ENCODE measurements at places on chromosomes 7 and 10. TPM values are rescaled to one million over a fixed set of nuclear protein-coding genes. Genes with fewer than 3 reads are reported as not detected.

The MACC1 gene
- total RNA-seq, result not detected

The KCNIP2 gene
- 2.8 TPM for total RNA-seq

The ZNF25 gene
- 11.1 TPM for total RNA-seq

The EFCAB10 gene
- not detected for total RNA-seq

The COL13A1 gene
- 1.1 TPM for total RNA-seq

The MOGAT3 gene
- total RNA-seq, result not detected

The ITIH5 gene
- total RNA-seq, result 0.09 TPM

The VKORC1L1 gene
- total RNA-seq, result 33.2 TPM

The WNT8B gene
- total RNA-seq, result not detected

The CRHR2 gene
- not detected for total RNA-seq

The SYT15B gene
- 0.09 TPM for total RNA-seq

The SKIDA1 gene
- 0.53 TPM for total RNA-seq

The GNAI1 gene
- total RNA-seq, result 55.1 TPM

- DNase-seq, result peak; percentile 36
Observed at GRCh38 chr7:31933481-31933880, 136.7 kb downstream of the PDE1C start.

DNA sequence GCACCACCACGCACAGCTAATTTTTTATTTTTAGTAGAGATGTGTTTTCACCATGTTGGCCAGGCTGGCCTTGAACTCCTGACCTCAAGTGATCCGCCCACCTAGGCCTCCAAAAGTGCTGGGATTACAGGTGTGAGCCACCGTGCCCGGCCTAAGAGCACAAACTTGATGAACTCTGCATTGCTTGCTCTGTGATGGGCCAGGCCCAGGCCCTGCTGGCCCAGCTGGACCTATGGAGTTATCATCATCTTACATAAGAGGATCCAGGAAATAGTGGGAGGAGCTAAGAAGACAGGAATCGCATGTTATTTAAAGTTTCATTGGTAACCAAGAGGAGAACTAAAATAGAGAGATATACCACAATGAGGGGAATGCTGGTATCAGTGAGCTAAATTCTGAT lies 86.9 kb downstream of the DAGLB start:
- DNase-seq, result no peak

GRCh38 chr7:38374507-38374906 lies 101.1 kb upstream of the TARP start:
- DNase-seq, result peak; percentile 33

DNA sequence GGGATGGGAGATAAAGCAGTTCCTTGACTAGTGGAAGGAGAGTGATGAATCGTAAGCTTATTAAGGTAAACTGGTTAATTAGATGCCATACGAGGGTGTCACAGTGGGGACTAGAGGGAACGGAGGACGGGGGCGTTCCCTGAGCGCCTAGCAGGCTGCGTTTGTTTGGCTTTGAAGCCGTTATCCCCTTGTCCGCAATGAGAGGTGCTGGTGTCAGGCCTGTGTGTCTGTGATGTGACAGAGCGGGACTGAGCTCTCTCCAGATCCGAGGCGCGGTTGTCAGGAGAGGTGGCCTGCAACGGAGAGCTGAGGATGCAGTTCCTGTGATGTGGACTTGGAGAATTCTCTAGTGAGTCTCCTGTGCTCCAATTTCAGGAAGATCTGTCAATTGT lies 60.0 kb upstream of the PRPS1L1 start:
- no peak for DNase-seq

DNA sequence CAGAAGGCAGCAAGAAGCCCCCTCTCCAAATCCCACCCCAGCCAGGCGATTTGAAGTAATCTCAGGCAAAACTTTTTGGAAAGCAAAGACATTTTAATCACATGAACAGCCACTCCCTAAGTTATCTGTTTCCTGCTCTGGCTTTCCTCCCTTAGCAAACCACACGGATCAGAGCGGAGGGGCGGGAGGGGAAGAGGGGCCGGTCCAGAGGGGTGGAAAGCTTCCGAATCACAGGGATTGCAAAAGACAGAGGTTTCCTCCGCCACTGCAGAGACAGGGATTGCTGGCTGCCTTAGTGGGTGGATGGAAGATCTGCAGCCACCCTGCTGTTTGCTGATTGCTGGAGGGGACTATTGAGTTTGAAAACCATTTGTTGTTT lies 41.2 kb downstream of the ZCCHC24 start:
- peak; percentile 83 for DNase-seq

GRCh38 chr10:35797187-35797586 lies 155.1 kb upstream of the FZD8 start:
- DNase-seq, result no peak

- no peak for DNase-seq
Observed at GRCh38 chr7:77202481-77202976, 2.9 kb upstream of the FGL2 start.

- DNase-seq, result no peak
Observed at GRCh38 chr7:156456503-156457115, 184.0 kb upstream of the RNF32 start.

- peak; percentile 52 for DNase-seq
Observed at GRCh38 chr7:157211690-157212089, 73.0 kb downstream of the UBE3C start.

GRCh38 chr10:4382811-4383210 lies 443.2 kb upstream of the AKR1E2 start:
- no peak for DNase-seq

DNA sequence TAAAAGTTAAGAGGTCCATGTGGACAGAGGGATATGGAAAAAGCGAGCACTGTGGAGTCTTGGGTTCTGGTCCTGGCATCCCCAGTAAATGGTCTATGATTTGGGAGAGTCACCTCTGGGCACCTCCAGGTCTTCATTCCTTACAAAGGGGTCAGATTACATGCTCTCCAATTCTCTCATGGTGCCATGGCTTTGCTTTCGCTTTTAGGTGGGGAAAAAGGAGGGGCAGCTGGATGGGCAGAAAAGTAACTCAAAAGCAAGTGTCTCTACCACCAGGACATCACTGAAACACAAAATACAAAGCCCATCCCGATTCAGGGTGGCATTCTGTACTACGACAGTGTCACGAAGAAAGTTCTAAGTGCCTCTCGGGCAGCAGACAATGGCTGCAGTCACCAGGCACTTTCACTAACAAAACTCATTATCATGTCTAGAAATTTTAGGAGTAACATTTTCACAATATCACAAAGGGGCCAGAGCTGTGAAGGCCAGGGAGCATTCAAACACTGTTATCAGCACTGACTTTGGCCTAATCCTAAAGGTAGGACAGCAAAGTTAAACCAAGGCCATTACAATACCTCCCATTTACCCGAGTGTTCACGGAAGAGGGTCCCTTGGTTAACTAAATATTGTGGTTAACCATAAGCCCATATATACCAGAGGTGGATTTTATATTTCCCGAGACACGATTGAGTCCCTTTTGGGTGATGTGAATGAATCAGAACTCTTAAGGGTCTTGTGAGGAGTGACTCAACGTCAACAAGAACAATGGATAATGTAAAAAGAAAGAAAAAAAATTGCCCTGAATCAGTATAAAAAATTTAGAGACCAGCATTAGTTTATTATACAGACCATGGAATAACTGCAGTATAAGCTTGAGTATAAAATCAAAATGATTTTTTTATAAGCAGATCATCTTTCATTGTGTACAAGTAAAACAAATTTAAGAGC lies 2.5 kb downstream of the PSAP start:
- peak; percentile 43 for DNase-seq

- peak; percentile 8 for DNase-seq
Observed at GRCh38 chr7:90624225-90624911, 28.2 kb downstream of the CDK14 start.

- DNase-seq, result no peak
Observed at GRCh38 chr10:125536236-125536635, 146.7 kb downstream of the TEX36 start.

- peak; percentile 70 for DNase-seq
Observed at GRCh38 chr7:117212969-117213877, 109.6 kb downstream of the WNT2 start.

GRCh38 chr7:40571796-40572195 lies 437.0 kb downstream of the SUGCT start:
- DNase-seq, result peak; percentile 74

- DNase-seq, result peak; percentile 9
Observed at GRCh38 chr7:148921189-148921588, 37.1 kb upstream of the EZH2 start.

DNA sequence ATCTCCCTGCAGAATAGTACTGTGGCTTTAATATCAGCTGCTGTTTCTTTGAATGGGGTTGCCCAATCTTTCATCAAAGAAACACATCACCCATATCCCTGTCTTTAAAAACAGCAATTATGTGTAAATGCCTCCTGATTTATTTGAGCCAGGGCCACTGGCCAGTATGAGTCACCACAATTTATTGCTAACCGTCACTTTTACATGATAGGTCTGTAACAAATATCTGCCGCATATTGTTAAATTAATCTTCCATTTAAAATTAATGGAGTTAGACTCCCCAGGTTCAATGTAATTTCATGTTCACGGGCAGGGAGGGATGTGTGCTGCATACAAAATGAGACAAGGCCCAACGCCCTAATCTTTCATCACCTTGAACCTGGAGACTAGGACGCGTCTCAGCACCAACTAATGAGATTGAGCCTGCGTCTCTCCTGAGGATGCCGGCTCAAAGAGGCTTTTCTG lies 673.4 kb downstream of the AUTS2 start:
- DNase-seq, result peak; percentile 85

GRCh38 chr10:129631870-129632623 lies 165.0 kb downstream of the MGMT start:
- no peak for DNase-seq

DNA sequence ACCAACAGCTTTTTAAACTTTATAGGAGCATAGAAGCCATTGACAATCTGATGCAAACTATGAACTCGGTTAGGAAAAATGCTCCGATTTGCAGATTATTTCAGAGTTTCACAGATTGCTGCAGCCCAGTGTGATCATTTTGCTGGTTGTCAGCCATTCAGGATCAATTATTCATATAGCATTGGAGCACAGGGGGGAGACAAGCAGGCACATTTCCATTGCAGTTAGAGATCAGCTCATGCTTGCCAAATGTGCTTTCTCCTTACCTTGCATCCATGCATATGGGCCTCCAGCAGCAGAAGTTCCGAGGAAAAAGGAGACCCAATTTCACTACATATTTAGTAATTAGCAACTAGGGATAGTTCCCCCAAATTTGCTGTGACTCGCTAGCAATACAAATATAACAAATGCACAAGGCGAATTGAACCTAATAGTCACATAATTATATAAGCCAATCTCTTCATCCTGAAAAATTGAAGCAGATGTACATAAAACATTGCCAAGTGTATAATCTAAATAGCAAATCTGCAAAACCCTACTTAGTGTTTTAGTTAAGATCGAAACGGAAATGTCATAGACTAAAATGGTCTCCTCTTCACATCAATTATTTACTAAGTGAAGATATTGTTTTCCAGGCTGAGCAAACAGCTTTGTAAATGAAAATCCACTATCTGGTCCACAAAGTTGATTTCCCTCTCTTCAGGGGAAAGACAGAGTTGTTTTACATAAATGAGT lies 49.5 kb upstream of the RSU1 start:
- no peak for DNase-seq

DNA sequence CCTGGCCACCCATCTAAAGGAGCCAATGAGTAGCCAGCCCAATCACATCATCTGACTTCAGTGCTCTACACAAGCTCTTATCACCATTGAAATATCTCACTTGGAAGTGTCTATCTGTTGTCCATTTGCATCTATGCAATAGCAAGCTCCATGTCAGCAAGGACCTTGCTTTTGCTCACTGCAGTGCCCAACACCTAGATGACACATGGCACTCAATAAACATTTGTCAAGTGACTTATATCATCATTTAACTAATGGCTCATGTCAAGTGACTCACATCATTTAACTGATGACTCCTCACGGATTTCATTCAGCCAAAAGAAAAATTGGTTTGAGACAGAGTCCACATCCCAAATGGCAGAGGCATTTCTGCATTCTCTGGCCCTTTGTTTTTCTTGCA lies 92.9 kb upstream of the ADAM12 start:
- no peak for DNase-seq

- DNase-seq, result no peak
Observed at GRCh38 chr10:99880080-99880835, 97.8 kb downstream of the ABCC2 start.

DNA sequence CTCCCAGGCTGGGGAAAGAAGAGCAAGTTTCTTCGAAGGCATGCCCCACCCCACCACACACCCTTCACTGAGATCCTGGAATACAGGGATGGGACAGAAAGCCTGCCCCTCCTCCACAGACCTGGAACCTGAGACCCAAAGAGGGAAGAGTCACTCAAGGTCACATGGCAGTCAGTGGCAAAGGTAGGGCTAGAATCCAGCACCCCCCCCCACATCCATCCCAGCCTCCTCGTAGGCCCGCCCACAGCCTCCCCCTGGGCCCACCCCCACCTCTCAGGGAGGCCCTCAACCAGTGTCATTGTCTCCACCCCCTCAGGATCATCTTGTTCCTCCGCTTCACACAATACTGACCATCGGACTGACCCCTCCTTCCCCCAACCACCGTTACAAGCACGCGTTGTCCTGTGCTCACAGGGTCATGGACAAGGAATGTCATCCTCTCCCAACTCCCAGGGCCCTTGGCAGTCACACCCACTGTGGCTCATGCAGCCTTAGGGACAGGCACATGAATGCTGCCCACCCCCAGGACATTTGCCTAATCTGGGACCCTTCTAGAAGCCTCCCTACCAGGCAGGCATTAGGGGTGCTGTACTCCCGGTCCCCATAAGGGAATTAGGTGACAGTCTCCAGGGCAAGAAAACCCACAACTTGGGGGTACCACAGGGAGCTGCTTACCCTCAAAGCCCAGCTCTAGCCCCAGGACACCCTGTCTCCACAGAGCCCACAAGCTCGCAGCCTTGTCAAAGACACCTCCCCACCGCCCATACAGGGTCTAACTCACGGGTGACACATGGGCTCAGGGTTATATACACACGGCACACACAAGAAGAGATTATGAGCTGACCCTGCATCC lies 1.4 kb downstream of the KCNH2 start:
- no peak for DNase-seq

GRCh38 chr7:135745703-135746312 lies 2.8 kb downstream of the FAM180A start:
- peak; percentile 96 for DNase-seq

- no peak for DNase-seq
Observed at GRCh38 chr7:33776788-33777187, 128.6 kb upstream of the BMPER start.

- no peak for DNase-seq
Observed at GRCh38 chr10:28993056-28993455, 295.8 kb upstream of the LYZL1 start.

GRCh38 chr10:133347710-133348517 lies 741 bp downstream of the PRAP1 start:
- DNase-seq, result no peak

DNA sequence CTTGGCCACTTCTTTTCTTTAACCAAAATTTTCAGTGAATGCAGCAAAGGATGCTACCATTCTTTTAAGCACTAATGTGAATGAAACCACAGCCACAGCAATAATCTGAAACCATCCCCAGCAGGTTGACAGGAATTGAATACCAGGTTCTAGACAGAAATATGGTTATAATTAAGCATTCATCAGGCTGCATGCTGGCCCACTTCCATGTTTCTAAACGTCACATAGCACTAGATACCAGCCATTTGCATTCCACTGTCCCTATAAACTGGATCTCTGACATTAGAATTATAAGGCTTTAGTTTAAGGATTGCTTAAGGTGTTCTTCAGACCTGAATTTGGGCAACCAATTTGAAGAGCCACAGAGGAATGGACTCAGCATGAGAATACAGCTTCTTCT lies 340.8 kb upstream of the KLF6 start:
- no peak for DNase-seq

Data from A172 (cell line).